ENCODE measurements at places on chromosomes 2 and 18. TPM values are rescaled to one million over a fixed set of nuclear protein-coding genes. Genes with fewer than 3 reads are reported as not detected.

GRCh38 chr2:118264232-118264990, 176.1 kb downstream of the INSIG2 start:
- H3K27me3 ChIP-seq: no peaks in the 10 kb centered on the region
- DNase-seq: no peak
- H3K27ac ChIP-seq: no peak overlapping the region
- H3K4me3 ChIP-seq: no peak overlapping the region

GRCh38 chr2:209424781-209425470, 1.1 kb downstream of the MAP2 start:
- DNase-seq: no peak
- H3K4me1 ChIP-seq: peaks cover 18% of the 10 kb centered on the region
- H3K4me3 ChIP-seq: peak overlapping the region; percentile 81
- H3K27ac ChIP-seq: no peak overlapping the region
- H3K36me3 ChIP-seq: no peaks in the 10 kb centered on the region

- no peak overlapping the region for H3K4me3 ChIP-seq
- no peak for DNase-seq
- H3K27ac ChIP-seq: no peak overlapping the region
- H3K4me1 ChIP-seq: no peaks in the 10 kb centered on the region
These were observed 22.2 kb downstream of the GALR1 start for GRCh38 chr18:77271576-77272481.

DNA sequence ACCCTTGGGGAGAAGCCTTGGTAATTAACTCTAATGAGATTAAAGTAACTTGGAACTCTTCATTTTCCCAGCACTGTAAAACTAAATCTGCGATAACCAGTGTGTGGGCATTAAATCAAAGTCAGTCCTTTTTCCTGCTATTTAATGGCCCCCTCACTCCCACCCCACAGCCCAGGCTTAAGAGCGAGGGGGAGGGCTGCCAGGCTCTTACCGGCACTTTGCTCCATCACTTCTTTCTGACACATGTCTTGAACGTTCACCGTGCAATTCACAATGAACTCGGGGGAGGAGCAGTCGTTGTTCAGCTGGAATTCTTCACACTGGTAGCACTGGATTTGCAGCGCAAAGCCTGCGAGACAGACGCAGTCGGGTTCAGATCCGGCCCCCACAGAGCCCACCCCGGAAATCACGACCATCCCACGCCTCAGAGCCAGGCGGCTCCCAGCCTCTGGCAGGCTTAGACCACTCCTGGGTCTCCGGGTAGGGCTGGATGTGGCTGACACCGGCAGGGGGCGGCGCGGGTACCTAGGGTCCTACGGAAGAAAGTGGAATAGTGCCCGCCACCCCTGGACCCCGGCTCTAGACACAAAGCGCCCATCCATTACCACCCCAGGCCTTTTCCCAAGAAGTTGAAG, 1.7 kb downstream of the LYPD1 start:
- no peak for DNase-seq
- H3K27ac ChIP-seq: no peak overlapping the region
- no peaks in the 10 kb centered on the region for H3K36me3 ChIP-seq
- peaks cover 7% of the 10 kb centered on the region for H3K4me1 ChIP-seq
- peaks cover 26% of the 10 kb centered on the region for H3K27me3 ChIP-seq

- no peaks in the 10 kb centered on the region for H3K27me3 ChIP-seq
- no peak overlapping the region for H3K4me3 ChIP-seq
- no peak overlapping the region for H3K27ac ChIP-seq
- H3K36me3 ChIP-seq: no peaks in the 10 kb centered on the region
- no peaks in the 10 kb centered on the region for H3K4me1 ChIP-seq
- no peak for DNase-seq
These were observed 305.7 kb upstream of the PKDCC start for GRCh38 chr2:41741951-41742595.

GRCh38 chr2:10079266-10079869, 843 bp downstream of the CYS1 start:
- H3K4me3 ChIP-seq: peak overlapping the region; percentile 62
- no peaks in the 10 kb centered on the region for H3K36me3 ChIP-seq
- H3K27ac ChIP-seq: no peak overlapping the region
- peaks cover 89% of the 10 kb centered on the region for H3K27me3 ChIP-seq
- DNase-seq: peak; percentile 30
- H3K4me1 ChIP-seq: no peaks in the 10 kb centered on the region

Gene CYP27A1
- total RNA-seq: not detected

GRCh38 chr18:9616049-9616448, 1.7 kb upstream of the PPP4R1 start:
- H3K4me3 ChIP-seq: peak overlapping the region; percentile 97
- peak overlapping the region; percentile 96 for H3K27ac ChIP-seq
- peaks cover 24% of the 10 kb centered on the region for H3K4me1 ChIP-seq
- DNase-seq: no peak

Gene SOCS6
- 16.9 TPM for total RNA-seq

GRCh38 chr2:133484106-133484505, 84.2 kb downstream of the NCKAP5 start:
- H3K27me3 ChIP-seq: no peaks in the 10 kb centered on the region
- H3K4me1 ChIP-seq: no peaks in the 10 kb centered on the region
- no peak for DNase-seq
- H3K4me3 ChIP-seq: no peak overlapping the region
- H3K36me3 ChIP-seq: no peaks in the 10 kb centered on the region

Gene C2orf15
- total RNA-seq: 0.74 TPM

DNA sequence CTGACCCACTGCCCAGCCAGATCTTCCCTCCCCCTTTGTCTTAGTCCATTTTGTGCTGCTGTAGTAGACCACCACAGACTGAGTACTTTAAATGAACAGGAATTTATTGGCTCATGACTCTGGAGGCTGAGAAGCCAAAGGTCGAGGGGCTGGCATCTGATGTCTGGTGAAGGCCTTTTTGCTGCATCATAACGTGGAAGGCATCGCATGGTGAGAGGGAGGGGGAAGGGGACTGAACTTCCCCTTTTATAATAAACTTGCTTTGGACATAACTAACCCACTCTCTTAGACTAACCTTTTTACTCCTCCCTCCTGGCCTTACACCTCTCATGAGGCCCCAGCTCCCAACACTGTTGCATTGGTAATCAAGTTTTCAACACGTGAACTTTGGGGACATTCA, 83.8 kb downstream of the MAP4K4 start:
- H3K4me1 ChIP-seq: peaks cover 27% of the 10 kb centered on the region
- no peak for DNase-seq
- H3K4me3 ChIP-seq: no peak overlapping the region
- H3K27me3 ChIP-seq: no peaks in the 10 kb centered on the region
- peaks cover 21% of the 10 kb centered on the region for H3K36me3 ChIP-seq
- no peak overlapping the region for H3K27ac ChIP-seq

- no peaks in the 10 kb centered on the region for H3K27me3 ChIP-seq
- peaks cover 21% of the 10 kb centered on the region for H3K36me3 ChIP-seq
- peak overlapping the region; percentile 95 for H3K4me3 ChIP-seq
- no peak for DNase-seq
- peak overlapping the region; percentile 70 for H3K27ac ChIP-seq
- H3K4me1 ChIP-seq: peaks cover 19% of the 10 kb centered on the region
These were observed 569 bp downstream of the TMX3 start for GRCh38 chr18:68714366-68714711.

Gene COL5A2
- total RNA-seq: 7.4 TPM

GRCh38 chr2:231548752-231549151, 18.5 kb upstream of the NMUR1 start:
- DNase-seq: no peak
- no peaks in the 10 kb centered on the region for H3K36me3 ChIP-seq
- H3K4me1 ChIP-seq: no peaks in the 10 kb centered on the region
- H3K27ac ChIP-seq: no peak overlapping the region
- H3K27me3 ChIP-seq: no peaks in the 10 kb centered on the region

DNA sequence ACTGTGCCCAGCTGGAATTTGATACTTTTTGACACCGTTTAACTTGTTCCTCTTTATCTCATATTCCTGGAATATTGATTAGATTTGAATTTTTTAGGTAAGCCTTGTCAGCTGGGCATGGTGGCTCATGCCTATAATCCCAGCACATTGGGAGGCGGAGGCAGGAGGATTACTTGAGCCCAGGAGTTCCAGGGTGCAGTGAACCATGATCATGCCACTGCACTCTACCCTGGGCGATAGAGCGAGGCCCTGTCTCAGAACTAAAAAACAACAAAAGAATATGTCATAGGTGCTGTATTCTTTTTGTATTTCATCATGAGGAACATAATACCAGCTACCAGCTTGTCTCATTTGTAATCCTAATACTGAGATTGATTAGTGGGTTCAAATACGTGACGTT, 90.3 kb downstream of the ZNF532 start:
- no peak overlapping the region for H3K27ac ChIP-seq
- H3K4me1 ChIP-seq: peaks cover 5% of the 10 kb centered on the region
- DNase-seq: no peak
- H3K4me3 ChIP-seq: no peak overlapping the region

DNA sequence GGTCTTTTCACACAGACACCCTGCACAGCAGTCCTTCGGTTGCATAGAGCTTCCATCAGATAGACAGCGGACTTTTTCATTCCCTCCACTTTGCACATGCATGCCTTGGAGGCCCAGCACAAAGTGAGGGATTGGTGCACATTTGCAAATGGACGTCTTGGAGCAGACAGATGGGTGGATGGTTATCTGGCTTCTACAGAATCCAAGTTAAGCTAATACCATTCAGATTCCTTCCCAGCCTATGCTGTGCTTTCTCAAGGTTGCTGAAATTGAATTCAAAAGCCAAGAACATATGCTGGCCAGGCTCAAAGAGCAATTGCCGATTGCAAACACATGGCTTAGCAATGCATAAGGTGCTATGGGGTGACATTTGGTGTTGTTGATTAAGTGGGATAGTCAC, 186.4 kb downstream of the VAPA start:
- no peaks in the 10 kb centered on the region for H3K36me3 ChIP-seq
- no peaks in the 10 kb centered on the region for H3K4me1 ChIP-seq
- no peak for DNase-seq
- no peak overlapping the region for H3K4me3 ChIP-seq
- no peak overlapping the region for H3K27ac ChIP-seq
- no peaks in the 10 kb centered on the region for H3K27me3 ChIP-seq

Gene ASB18
- not detected for total RNA-seq

Gene SLC9A2
- total RNA-seq: 0.09 TPM

DNA sequence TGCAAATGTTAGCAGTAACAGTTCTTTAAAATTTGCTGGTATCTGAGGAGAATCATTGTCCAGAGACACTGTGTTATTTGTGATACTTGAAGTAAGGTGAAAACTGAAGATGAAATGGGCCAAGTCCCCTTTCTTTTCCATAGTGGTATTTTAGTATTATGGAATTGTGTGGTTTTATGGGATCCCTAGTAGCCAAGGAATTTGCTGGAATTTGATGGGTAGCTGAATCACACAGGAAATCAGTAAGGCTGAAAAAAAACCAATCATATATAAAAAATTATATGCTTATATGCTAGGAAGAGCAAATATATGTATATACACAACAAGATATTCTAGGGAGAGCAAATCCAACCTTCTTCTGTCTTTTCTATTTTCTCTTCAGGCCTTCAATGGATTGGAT, 54.2 kb upstream of the TACR1 start:
- H3K27ac ChIP-seq: no peak overlapping the region
- DNase-seq: no peak
- H3K36me3 ChIP-seq: no peaks in the 10 kb centered on the region
- H3K27me3 ChIP-seq: peaks cover 28% of the 10 kb centered on the region

Gene EMILIN2
- not detected for total RNA-seq

- no peak overlapping the region for H3K27ac ChIP-seq
- H3K36me3 ChIP-seq: peaks cover 23% of the 10 kb centered on the region
- H3K4me1 ChIP-seq: peaks cover 13% of the 10 kb centered on the region
- no peak for DNase-seq
- no peaks in the 10 kb centered on the region for H3K27me3 ChIP-seq
These were observed 3.0 kb upstream of the RND3 start for GRCh38 chr2:150490466-150490865.

Gene CCDC68
- 3.3 TPM for total RNA-seq

DNA sequence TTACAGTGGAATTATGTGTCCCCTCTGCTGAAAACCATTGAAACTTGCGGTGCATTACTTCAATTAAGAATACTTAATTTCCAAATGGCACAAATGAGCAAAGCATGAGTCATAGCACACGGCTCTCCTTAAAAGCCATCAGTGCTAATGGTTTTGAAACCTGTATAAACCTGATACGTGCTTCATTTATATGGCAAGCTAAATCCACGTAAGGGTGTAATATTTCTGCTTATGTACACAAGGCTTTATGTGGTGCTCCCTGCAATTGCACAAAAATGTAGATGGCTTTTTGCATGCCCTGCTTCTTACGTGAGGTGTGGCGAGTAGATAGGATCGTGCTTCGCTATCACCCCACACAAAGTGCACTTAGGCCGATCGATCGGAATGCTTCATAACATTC, 840.9 kb downstream of the GALR1 start:
- H3K27ac ChIP-seq: no peak overlapping the region
- no peaks in the 10 kb centered on the region for H3K27me3 ChIP-seq
- H3K4me3 ChIP-seq: no peak overlapping the region

Gene CNDP1
- not detected for total RNA-seq

DNA sequence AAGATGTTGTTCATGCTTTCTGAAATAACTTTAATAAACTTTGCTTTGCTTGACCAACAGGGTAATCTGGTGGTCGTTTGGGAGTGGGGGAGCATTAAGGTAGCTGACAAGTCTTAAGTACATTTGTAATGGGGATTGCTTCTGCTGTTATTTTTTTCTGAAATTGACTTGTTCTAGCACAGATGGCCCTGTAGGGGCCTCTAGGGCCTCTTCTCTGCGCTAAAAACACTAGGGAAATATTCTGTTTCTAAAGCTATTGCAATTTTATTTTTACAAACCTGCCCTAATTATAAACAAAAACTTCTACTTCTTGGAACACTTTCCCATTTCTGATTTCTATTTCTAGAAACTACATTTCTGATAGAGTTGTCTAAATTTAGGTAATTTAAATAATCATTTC, 191.3 kb upstream of the KCNJ3 start:
- peaks cover 57% of the 10 kb centered on the region for H3K27me3 ChIP-seq
- no peak for DNase-seq
- no peaks in the 10 kb centered on the region for H3K36me3 ChIP-seq
- no peaks in the 10 kb centered on the region for H3K4me1 ChIP-seq
- no peak overlapping the region for H3K27ac ChIP-seq

Gene DQX1
- 4.3 TPM for total RNA-seq
